ENCODE measurements at places on chromosomes 3 and 15.

DNA sequence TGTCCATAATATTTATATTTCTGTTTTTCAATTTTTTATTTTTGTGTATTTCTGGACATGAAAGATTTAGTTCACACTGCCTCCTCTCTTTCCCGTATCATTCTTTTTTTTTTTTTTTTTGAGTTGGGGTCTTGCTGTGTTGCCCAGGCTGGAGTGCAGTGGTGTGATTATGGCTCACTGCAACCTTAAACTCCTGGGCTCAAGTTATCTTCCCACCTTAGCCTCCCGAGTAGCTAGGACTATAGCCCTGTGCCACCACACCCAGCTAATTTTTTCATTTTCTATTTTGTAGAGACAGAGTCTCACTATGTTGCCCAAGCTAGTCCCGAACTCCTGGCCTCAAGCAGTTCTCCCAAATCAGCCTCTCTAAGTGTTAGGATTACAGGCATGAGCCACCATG, 53.6 kb downstream of the PRKCI start:
- DNase-seq: no peak

- no peak for DNase-seq
Observed at GRCh38 chr3:77460326-77460725, 420.4 kb downstream of the ROBO2 start.

DNA sequence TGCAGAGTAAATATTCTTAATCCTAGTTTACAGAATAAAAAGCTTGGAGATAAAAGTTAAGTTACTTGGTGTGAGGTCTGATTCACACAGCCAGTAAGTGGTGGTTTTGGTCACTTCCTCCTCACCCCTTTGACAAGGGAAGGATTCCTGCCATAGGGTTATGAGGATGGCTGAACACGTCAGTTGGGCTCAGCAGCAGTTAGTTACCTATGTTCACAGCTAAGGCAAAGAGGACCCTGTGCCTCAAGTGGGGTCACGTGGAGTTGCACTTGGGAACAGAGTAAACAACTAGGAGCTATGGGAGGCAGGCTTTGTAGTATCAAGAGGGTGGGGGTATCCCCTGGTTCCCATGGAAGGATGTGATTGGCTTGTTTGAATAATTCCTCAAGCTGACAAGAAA, 232.2 kb downstream of the UBE2E2 start:
- no peak for DNase-seq

GRCh38 chr3:29335438-29335837, 54.6 kb downstream of the RBMS3 start:
- DNase-seq: no peak

- DNase-seq: no peak
Observed at GRCh38 chr3:56926243-56926946, 124.6 kb upstream of the ARHGEF3 start.

DNA sequence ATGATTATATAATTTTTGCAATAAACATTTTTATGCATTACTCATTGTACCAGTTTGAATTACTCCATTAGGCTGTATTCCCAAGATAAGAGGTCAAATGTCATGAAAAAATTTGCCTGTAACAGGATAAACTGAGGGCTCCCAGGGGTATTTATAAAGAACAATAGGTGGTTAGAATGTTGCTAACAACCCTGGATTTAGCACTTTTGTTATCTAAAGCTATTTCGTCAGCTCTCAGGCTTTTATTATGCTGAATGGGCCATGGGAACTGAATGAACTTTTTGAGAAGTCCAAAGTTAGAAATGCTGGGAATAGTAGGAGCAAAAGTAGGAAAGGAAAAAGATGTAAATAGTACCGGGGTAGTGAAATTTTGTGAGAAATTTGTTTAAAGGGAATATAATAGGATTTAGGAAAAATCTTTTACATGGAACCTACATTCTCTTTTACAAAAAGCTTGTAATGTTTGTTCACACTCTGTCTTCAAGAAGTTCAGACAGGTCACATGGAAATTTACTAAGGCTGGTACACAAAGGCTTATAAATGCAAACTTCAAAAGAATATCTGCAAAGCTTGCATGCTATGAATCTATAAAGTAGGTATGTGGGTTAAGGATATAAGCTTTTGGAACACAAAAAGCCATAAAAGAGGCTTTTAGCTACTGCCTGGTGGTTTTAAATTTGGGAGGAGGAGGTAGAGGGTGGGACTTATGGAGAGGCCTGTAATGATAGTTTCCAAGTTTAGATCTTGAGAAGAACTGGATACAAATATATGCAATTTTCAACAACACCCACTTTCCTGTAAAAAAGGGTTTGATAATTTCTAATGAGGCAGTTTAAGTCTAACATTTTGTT, 445.8 kb upstream of the NAALADL2 start:
- DNase-seq: no peak

- no peak for DNase-seq
Observed at GRCh38 chr15:87354661-87355410, 901.7 kb downstream of the NTRK3 start.
